ENCODE measurements at places on chromosomes 11 and 22.

DNA sequence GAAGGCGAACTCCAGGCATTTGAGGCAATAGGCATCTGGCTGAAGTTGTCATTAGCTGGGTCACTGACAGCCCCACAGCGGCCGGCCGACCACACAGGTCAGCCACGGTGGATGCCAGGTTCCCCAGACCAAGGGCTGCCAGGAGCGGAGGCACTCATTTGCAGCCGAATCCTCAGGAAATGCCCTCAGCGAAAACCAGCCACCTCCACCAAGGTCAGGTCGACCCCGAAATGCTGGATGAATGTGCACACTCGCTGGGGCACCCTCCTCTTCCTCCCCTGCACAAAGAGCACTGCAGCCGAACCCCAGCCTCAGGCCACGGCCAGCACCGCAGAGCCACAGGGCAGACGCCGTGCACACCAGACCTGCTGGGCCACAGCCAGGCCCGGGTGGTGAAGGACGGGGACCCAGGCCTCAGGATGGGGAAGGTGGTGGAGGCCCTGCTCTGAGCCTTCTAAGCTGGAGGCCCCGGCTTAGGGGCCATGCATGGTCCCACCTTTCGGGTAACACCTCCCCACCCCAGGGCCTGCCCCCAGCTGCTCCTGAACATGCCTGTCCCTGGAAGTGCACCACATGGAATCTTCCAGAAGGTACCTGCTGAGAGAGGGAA is 206.0 kb downstream of the BRD1 start:
- DNase-seq, result no peak

GRCh38 chr11:28984231-28984630 is 876.0 kb downstream of the METTL15 start:
- no peak for DNase-seq

- peak; percentile 54 for DNase-seq
Measured at GRCh38 chr11:128814856-128815705, 52.0 kb downstream of the KCNJ1 start.

DNA sequence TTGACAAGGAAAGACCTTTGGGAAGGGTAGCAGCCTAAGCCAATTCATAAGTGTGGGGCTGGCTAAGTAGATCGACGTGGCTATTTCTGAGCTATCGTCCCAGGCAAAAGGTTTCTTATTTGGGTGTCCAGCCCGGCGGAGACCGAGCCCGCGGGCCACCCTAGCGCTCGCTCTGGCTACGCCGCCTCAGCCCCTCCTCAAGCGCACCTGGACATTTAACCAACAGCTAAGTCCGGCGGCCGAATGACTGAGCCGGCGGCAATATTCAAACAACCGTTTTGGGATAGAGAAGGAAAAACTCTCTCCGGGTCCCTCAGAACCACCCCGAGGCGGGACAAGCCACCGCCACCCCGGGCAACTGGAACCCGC is 457 bp downstream of the RNF141 start:
- peak; percentile 52 for DNase-seq

DNA sequence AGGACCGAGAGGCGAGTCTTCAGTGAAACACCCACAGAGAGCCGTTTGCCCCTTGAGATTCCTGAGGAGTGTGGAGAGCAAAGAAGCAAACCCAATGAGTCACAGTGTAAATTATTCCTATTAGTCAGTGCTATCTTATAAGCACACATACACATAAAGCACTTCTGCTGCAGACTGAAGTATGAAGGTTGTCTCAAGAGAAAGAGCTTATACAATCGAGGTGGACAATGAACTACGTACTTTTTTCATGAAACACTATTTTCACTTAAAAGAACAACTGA is 37.3 kb downstream of the GALNT18 start:
- peak; percentile 85 for DNase-seq

GRCh38 chr11:132253469-132254264 is 883.3 kb downstream of the NTM start:
- DNase-seq, result no peak
